ENCODE measurements at places on chromosomes 7 and 10.

DNA sequence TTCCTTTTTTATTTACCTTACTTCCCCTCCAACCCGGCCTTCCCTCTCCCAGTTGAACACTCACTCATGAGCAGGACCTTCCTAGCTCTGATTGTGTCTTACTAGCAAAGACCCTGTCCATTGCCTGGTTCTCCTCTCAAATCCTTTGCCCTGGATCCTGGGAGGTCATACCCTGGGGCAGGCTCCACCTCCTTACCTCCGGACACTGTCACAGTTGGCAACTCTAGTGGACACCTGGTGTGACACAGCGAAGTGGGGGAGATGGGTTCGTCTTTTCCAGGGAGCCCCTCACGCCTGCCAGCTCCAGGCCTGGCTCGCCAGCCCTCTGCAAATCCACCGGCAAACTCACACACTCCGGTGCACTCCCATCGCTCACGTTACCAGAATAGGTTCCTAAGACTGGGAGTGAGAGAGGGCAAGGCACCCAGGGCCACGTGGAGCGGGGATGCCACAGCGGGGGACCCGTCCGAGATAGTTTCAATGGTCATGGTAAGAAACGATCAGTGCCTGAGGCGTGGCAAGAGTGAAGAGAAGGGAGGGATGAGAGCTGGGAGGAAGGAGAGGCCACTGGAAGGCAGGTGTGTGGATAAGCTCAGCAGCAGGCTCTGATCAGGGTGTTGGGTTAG lies 30.9 kb upstream of the TMEM72 start:
- no peak for DNase-seq

- DNase-seq = no peak
These were observed 483.1 kb upstream of the MBL2 start for GRCh38 chr10:53255661-53256205.

DNA sequence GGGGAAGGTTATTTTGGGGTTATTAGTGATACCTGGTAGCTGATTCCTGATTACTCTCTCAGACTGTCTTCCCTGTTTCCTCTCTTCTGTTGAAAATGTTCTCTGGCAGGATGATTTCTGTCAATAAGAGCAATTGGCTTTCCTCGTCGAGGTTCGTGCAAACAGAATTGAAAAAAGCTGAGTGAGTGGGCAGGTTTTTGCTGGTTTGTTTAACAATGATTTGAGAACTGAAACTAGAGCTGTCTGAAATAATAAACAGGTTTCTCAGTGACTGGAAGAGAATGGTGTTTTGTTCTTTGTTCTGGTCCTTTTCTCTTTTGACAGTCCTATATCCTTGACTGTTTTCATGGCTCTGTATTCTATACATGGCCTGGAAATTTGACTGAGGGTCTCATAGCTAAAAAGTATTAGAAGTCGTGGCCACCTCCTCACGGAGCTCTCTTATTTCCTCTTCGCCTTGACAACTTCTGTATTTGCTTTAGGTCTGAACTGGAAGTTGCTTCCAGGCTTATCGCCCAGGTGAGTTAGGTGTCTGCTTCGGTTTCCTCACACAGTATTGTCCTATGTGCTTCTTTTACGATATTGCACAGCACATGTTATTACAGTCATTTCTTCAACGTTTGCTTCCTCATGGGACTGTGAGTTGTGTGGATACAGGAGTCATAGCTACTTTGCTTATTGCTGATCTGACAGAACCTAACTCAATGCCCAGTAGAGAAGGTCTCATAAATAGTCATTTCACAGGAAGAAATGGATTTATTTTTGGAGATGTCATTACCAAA lies 403.6 kb downstream of the NRG3 start:
- no peak for DNase-seq

- no peak for DNase-seq
These were observed 30.3 kb downstream of the CCNJ start for GRCh38 chr10:96073722-96074121.

DNA sequence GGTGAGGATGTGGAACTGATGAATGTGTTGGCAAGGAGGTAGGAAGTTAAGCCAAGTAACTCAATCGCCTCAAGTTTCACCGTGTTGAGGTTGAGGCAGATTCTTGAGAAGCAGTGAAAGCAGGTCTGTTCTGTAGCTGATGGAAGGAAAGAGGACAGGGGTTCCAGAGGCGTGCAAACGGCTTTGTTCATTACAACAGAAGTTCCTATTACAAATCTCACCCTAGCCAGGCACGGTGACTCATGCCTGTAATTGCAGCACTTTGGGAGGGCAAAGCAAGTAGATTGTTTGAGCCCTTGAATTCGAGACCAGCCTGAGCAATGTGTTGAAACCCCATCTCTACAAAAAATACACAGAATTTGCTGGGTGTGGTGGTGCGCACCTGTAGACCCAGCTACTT lies 36.9 kb upstream of the PTF1A start:
- DNase-seq = no peak

- DNase-seq = no peak
These were observed 6.9 kb upstream of the RAPGEF5 start for GRCh38 chr7:22363756-22364422.

DNA sequence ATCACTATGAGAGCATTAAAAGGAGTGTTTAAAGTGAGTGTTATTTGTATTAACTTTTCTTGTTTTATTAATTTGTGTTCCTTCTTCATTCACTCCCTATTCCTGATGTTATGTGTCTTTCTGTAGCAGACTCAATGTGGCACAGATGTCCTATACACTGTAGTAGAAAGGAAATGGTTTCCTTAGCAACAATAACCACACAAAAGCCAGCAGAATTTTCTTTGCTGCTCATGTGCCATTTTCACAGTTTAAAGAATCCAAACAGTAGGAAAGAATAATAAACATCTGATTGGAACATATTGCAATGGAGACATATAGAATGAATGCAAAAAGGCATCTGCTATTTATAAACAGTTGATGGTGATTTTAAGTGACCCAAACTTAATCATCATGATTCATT lies 763.6 kb downstream of the PHTF2 start:
- DNase-seq = no peak

- DNase-seq = no peak
These were observed 448.6 kb upstream of the NRP1 start for GRCh38 chr10:33783078-33783477.

GRCh38 chr10:128221117-128221516 lies 94.9 kb upstream of the MKI67 start:
- no peak for DNase-seq

DNA sequence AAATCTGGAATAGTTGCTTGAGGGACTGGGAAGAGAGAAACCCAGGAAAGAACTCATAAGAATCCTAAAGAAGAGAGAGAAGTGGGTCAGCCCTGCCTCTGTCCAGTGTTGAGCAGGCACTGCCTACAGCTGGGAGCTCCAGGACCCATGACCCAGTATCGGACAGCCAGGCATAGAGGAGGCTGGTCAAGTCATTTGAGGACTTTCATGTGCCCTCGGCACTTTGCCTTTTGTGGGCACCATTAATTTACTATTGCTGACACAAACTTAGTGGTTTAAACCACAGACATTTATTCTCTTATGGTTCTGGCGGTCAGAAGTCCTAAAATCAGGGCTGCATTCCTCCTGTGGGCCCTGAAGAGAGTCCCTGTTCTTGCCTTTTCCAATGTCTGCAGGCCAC lies 60.3 kb downstream of the CPXM2 start:
- DNase-seq = no peak

GRCh38 chr10:127576051-127576450 lies 26.9 kb downstream of the NPS start:
- no peak for DNase-seq

DNA sequence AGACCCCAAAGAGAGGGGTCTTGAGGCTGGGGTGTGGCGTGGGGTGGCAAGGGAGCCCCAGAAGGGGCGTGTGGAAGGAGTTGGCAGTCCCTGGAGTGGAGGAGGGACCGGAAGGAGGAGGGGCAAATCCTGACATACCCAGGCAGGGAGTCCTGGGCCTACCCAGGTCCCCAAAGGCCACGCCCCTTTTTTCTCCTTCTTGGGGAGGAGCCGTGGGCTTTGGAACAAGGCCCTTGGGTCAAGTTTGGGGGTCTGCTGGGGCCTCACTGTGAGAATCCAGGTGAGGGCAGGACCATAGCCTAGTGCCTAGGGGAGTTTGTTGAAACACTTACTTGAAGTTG lies 1.2 kb upstream of the SMARCD3 start:
- DNase-seq = no peak

DNA sequence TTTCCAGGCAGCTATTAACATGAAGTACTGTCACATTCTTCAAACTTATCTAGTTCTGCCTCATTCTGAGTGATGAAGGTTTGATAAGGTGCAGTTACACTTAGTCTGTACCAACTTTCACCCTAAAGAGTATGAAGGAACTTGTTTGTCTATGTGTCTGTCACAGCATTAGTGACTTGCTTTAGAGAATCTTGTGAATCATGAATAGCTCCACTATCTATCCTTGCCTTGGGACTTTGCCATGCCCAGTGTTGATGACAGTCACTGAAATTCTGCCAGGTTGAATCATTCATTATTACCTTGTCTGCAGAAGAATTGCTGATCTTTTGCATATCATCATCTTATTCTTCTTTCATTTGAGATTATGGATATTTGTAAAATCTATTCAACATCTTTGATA lies 50.9 kb upstream of the A1CF start:
- no peak for DNase-seq

- peak; percentile 30 for DNase-seq
These were observed 54.4 kb downstream of the MCMBP start for GRCh38 chr10:119817991-119818888.

DNA sequence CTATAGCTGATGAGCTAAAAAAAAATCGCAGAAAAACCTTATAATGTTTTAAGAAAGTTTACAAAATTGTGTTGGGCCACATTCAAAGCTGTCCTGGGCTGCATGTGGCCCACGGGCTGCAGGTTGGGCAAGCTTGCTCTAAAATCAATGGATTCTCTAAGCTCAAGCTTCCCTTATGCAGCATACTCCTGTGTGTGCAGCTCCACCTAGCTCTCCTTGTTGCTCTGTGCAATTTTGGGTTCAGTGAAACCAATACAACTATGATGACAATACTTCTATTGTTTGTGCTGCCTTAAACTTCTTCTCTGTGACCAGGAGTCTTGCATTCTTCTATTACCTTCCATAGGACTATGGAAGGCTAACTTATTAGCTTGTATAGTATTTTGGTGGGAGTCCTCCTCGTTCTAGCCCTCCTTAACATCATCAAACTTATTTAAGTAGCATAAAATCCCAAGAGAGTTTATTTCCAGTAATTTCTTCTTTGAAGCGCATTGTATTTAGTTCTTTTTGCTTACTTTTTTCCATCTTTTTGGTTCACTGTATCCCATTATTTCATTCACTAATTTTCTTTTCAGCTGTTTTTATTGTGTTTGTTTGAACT lies 170.9 kb upstream of the SMIM30 start:
- DNase-seq = no peak

- DNase-seq = no peak
These were observed 109.1 kb upstream of the GDF10 start for GRCh38 chr10:47190802-47191450.

DNA sequence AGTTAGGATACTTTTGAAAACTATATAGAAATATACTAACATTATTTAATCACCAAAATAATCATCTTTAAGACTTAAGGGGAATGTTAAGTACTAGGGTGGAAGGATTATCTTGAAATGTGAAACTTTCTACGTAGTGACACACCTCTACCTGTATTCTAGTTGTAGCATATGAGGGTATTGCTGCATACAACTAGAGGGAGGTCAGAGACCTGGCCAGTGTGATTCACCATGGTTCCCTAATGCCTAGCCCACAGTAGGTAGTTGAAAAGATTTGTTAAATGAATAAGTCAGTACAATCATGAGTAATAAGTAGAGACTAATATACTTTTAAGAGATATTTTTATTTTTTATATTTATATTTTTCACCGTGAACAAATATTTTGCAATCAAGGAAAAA lies 84.1 kb upstream of the RPA3 start:
- DNase-seq = no peak

GRCh38 chr10:30775779-30776591 lies 146.4 kb upstream of the LYZL2 start:
- DNase-seq = no peak

- no peak for DNase-seq
These were observed 43.4 kb upstream of the PPP2R2D start for GRCh38 chr10:131857156-131858117.

GRCh38 chr10:43093423-43094076 lies 16.7 kb downstream of the RET start:
- DNase-seq = no peak

- no peak for DNase-seq
These were observed 114.0 kb downstream of the BBS9 start for GRCh38 chr7:33243319-33243881.

- no peak for DNase-seq
These were observed 557 bp upstream of the TAX1BP1 start for GRCh38 chr7:27739301-27739908.

GRCh38 chr10:124997771-124998623 lies 56.1 kb downstream of the ZRANB1 start:
- no peak for DNase-seq

GRCh38 chr7:133121175-133121844 lies 39.4 kb upstream of the CHCHD3 start:
- DNase-seq = no peak

- no peak for DNase-seq
These were observed 45.7 kb downstream of the ATXN7L1 start for GRCh38 chr7:105830405-105831301.

GRCh38 chr7:33885290-33886148 lies 19.8 kb upstream of the BMPER start:
- DNase-seq = no peak

DNA sequence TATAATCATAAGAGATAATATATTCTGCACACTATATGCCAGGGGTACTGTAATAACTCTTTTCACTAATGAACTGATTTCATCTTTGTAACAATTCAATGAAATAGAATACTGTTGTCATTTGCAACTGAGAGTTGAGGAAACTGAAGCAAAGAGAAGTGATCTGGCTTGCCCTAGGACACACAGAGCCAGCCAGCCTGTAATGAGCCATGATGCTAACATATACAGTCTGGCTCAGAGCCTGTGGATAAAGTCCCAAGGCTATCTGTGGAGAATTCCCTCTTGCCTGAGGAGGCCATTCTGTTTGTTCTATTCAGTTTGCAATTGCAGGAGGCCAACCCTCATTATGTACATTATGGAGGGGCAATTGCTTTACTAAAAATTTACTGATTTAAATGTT lies 241.3 kb downstream of the CXCL12 start:
- no peak for DNase-seq

- no peak for DNase-seq
These were observed 161.0 kb downstream of the TEX36 start for GRCh38 chr10:125521721-125522680.

Data from CD4-positive, alpha-beta T cell treated with Interferon gamma for 1 hour (primary cell).